ENCODE measurements at places on chromosomes 16 and 17.

DNA sequence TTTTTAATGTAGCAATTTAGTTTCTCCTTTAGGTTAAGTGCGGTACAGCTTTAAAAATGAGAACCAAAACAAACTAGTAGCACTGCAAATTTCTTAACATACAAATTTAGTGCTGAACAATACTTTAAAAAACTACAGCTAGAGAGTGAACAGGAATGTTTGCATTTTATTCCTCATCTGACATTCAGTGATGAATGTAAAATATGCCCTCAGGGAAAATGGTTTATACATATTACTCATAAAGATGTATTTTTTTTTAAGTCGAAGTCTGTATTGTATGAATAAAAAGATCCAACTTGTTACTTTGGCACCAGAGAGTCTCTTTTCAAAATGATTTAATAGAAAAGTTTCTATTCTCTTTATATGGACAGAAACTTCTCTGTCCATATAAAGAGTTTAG lies 96.8 kb downstream of the BRIP1 start:
- ATAC-seq: peak; percentile 55

- no peak for ATAC-seq
These were observed 28.6 kb downstream of the CLEC16A start for GRCh38 chr16:10972819-10973464.

DNA sequence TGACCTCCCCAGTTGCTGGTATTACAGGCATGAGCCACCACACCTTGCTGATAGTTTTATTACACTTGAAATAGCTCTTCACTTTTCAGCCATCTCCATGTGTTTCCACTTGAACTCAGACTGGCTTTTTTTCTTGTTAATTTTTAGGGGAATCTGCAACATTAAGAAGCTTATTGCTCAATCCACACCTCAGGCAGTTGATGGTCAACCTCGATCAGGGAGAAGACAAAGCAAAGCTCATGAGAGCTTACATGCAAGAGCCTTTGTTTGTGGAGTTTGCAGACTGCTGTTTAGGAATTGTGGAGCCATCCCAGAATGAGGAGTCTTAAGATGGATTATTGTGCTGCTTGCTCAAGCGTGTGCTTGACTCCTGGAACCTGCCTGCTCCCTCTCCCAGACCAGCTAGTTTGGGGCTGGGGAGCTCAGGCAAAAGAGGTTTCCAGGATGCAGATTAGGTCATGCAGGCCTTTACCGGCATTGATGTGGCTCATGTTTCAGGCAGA lies 8.6 kb downstream of the ZNHIT3 start:
- no peak for ATAC-seq

GRCh38 chr17:59683283-59683682 lies 23.9 kb downstream of the PTRH2 start:
- ATAC-seq: no peak

DNA sequence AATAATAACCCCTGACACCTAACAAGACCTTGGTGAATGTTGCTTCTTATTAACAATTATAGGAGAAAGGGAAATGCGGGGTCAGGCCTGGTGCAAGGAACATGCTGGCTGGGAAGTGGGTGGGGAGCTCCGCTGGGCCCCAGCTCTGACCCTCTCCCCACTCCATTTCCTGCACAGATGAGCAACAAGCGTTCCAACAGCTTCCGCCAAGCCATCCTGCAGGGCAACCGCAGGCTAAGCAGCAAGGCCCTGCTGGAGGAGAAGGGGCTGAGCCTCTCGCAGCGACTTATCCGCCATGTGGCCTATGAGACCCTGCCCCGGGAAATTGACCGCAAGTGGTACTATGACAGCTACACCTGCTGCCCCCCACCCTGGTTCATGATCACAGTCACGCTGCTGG lies 23.0 kb downstream of the RHBDL3 start:
- ATAC-seq: no peak

GRCh38 chr16:83992624-83993023 lies 24.6 kb downstream of the NECAB2 start:
- no peak for ATAC-seq

- no peak for ATAC-seq
These were observed 23.2 kb downstream of the PRSS54 start for GRCh38 chr16:58271589-58271988.

DNA sequence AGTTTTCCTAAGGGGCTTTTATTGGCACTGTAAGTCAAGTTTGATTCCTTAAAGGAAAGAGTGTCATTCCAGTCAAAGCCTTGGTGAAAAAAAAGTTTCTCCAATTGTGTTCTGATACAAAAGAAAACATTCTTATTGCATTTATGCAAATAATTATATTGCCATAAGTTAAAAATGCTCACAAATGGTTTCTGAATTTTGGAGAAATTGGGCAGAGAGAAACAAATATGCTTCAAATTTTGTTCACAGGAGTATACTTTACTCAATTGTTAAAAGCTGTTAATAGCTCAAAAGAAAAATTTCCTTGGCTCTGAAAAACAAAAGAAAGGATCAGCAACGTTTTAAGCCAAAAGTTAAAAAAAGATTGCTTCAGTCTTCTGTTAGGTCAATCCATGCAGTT lies 60.2 kb downstream of the PIGL start:
- no peak for ATAC-seq

DNA sequence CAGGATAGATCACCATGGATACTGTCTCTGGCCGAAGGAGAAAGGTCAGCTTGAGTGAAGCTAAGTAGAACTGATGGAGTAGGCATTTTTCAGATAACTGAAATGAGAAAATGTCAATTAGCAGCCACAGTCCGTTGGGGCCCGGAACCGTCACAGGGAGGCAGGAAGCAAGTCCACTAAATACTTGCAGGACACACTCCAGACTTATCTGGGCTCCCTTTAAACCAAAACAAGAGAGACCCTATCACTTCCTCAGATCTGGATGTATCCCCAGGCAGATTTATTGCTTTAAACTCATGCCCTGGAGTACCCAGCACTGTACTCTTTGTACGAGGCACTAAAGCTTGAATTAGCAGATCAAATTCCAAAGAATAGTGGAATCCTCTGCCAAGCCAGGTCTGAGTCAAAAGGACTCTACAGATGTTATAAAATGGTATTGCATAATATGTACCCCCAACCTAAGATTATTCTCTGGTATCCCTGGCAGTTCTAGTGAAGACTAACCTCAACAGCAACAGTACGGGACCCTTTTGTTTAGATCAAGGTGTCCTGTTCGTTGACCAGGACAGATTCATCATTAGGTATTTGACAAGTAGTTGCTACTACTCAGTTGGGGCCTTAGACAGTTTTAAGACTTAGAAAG lies 8.1 kb downstream of the ZP2 start:
- ATAC-seq: no peak

DNA sequence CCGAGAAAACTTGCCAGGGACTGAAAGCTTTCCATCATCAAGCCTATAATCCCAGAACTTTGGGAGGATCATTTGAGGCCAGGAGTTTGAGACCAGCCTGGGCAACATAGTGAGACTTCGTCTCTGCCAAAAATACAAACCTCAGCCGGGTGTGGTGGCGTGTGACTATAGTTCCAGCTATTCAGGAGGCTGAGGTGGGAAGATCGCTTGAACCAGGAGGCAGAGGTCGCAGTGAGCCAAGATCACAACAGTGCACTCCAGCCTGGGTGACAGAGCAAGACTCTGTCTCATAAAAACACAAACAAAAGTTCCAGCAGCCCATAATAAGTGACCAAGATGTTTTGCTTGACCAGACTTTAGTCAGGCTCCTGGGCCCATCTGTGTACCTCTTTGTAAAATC lies 1.9 kb downstream of the MEAK7 start:
- no peak for ATAC-seq

GRCh38 chr17:28750178-28751047 lies 6.6 kb downstream of the TRAF4 start:
- ATAC-seq: peak; percentile 58
